ENCODE measurements at places on chromosomes 2 and 18.
A peak's percentile ranks its signal among the peaks of the same experiment; 100 is the strongest.

DNA sequence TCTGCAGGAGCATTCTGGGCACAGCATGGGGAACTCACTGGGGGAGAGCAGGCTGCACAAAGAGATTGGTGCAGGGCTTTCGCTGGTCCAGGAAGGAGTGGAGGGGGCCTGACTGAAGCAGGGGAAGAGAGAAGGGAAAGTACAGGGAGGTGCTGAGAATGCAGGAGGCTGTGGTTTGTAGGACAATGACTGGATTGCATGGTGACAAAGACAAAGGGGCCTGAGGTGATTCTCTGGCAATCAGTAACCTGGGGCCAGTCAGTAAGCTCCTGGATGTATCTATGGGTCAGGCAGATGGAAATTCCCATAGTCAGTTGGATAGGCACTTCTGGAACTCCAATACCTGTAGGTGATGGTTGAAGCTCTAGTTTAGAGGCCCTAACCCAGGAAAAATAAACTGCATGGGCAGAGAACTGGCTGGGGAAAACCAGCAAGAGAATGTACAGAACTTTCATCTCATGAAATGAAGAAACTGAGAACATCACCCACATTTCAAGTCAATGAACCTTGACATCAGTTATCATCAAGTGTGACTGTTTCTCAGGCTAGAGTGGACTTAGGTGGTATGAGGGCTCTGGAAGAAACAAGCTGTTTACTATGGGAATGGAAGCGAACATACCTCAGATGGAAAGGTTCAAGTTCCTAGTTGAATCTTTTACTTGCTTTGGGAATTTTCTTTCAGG is 193.2 kb downstream of the TPGS2 start:
- no peak for DNase-seq

GRCh38 chr2:180705122-180705521 is 275.3 kb upstream of the UBE2E3 start:
- no peak for DNase-seq

GRCh38 chr18:77067291-77068061 is 65.1 kb downstream of the MBP start:
- peak; percentile 66 for DNase-seq

DNA sequence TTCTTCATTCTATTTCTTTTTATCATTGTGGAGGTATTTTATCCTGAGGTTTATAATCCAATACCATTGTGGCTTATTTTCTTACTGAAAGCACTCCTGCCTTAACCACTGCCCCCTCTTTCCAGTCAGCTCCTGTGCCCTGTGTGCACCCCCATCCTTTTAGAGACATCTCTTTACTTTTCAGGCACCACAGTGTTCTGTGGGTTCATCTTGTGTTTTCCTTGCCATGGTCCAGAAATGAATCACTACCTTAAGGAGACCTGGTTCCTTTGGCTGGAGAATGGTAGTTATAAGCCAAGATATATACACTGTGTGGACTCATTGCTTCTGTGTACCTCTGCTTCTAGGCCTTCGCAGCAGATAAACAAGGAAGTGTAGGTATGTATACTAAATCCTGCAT is 278.3 kb downstream of the PTGR3 start:
- no peak for DNase-seq

- no peak for DNase-seq
These were observed 396.0 kb downstream of the MEIS1 start for GRCh38 chr2:66830881-66831280.

- no peak for DNase-seq
These were observed 72.9 kb upstream of the PARD3B start for GRCh38 chr2:204472375-204472774.

DNA sequence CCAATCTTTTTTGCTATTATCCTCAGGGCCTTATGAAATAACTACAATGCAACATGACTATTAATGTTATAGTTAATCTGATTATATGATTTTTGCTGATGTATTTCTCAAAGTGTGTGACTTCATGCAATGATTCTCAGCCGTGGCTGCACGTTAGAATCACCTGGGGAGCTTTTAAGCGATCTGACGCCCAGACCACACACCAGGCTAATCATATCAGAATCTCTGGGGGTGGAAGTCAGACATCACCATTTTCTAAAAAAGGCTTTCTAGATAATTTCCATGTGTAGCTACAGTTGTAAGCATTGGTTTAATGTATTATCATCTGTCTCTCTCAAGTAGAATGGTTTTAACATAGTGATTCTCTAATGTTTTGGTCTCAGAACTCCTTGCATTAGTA is 5.5 kb upstream of the QPCT start:
- no peak for DNase-seq

DNA sequence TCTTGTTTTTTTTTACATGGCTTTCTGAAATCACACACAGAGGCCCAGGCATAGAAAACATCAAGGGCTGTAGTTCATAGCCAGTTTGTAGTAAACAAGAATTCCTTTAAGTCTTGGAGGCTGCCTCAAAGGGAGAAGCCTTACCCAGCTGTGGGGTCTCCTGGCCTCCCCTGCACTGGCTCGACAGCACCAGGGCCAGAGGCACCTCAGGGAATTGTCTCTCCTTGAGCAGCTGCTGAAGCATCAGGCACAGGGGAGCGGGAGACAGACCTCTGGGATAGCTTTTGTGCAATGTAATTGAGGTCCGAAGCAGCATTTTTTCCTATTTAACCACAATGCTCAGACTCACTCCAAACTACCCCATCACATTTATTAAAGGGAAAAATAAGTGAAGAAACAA is 209.1 kb downstream of the HRH4 start:
- no peak for DNase-seq

GRCh38 chr18:77702686-77703085 is 453.0 kb downstream of the GALR1 start:
- no peak for DNase-seq

- no peak for DNase-seq
These were observed 107.9 kb downstream of the CHN1 start for GRCh38 chr2:174897286-174897685.

DNA sequence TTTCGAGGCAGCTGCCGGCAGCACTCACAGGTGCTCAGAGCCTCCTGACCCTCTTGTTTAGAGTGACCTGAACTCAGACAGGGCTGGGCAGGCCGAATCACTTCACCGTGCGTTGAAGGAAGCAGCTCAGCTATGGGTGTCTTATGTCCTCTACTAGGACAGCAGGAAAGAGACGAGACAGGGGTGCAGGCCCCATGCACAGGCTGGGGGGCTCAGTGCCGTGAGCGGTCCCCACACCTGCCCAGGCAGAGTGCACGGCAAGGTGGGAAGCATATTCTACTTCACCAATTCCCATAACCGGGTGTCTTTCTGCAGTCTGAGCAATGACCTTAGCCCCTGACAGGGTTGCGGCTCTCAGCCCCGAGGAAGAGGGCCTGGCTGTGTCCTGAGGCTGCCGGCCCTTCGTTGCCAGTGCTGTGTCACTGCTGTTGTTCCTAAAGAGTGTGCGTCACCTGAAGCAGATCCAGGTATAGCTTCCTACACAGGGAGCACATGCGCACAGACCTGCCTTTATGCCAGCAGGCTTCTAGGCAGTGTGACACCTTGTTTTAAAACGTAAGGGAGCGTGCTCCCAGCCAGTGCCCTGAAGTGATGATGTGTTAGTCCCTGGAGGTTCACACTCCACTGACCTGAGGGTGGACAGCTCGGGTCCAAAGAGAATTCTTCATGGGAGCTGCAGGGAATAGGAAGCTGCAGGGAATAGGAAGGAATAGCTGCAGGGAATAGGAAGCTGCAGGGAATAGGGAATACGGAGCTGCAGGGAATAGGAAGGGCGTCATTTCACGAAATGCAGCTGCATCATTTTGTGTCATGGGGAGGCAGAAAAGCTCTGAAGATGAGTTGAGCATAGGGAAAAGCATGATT is 207.9 kb upstream of the SALL3 start:
- no peak for DNase-seq

DNA sequence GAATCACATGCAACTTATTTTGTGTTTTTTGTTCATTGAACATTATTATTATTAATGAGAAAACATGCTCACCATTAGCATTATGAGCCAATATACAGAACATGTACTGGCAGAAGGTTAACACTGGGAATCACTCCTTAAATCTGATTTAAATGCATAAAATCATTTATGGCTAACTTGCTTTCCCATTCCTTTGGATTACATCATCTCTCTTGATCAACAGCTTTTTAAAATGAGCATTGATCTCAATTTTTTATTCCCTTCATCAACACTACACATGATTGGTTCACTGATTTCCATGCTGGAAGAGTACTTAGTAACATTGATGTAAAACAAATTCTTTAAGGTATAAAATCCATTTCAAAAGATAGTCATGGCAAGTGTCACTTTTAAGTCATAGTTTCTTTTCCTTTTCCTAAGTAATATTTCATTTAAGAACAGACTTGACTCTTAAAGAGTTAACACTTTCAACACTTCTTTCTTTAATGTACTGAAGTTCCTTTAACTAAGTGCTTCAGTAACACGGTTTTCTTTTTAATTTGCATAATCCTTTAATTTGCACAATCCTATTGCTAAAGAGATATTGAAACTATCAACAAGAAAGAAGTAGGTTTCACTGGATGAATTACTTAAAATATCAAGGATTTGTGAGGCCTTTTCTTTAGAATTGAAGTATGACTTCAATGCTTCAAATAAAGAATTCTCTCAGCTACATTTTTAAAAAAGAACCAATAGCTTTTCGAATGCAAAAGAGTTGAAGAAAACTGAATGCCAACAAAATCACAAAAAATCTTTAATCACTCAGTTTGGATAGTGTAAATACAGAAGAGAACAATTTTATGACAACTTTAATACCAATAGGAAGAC is 24.9 kb upstream of the BUB1 start:
- no peak for DNase-seq

DNA sequence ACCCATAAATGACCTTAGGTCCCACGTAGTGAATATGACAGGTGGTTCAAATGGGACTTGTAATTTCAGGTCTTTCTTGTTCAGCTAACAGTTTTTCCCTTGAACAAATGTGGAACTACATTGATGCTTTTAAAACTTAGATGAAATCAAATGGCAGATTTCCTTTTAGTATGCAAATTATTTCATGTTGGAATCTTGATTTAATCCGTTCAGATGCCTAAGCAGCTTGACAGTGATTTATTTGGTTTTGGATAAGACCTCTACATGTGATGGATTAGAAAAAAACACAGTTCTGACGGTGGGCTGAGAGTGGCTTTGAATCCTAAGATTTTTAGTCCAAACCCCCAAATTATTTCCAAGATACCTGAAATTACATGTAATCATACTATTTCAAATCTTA is 16.9 kb downstream of the SCYGR4 start:
- DNase-seq: no peak

GRCh38 chr2:151192681-151193080 is 69.0 kb downstream of the RBM43 start:
- no peak for DNase-seq

GRCh38 chr2:33620-34019 is 12.7 kb downstream of the FAM110C start:
- peak; percentile 45 for DNase-seq

DNA sequence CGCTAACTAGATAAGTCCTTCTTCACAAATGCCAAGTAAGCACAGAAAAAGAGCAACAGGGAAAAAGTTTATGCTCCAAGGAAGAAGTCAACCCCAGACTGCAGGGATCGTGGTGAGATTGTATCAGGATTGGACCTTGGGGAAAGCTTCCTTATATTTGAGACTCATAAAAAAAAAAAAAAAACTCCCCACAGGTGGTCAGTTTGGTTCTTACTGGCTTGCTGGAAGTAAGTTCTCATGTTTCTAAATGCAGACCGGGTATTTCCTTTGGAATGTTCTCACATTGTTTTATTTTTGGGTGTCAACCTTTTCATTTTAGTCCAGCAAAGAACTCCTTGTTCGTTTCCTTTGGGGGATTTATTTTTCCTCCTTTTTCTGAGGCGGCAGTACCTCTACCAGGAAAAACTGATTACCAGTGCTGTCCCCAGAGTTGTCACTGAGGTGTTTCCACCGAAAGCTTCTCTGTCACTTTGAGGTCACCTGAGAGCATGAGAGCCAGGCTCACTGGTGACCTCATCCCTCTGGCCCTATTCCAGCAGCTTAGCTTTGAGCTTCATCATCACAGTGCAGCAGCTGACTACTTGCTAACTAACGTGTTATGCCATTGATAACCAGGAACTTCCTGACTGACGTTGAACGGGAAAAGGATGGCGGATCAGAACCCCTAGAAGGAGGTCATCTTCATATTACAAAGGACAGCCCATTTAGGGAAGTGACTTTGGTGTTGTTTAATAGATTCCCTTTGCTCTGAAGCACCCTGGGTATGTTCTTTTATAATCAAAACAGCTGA is 16.8 kb upstream of the ATP8B1 start:
- no peak for DNase-seq

- DNase-seq: no peak
These were observed 6.3 kb upstream of the NRP2 start for GRCh38 chr2:205675861-205676516.

GRCh38 chr2:169091761-169092519 is 22.6 kb downstream of the DHRS9 start:
- DNase-seq: no peak

- DNase-seq: no peak
These were observed 62.4 kb upstream of the OTOF start for GRCh38 chr2:26540306-26540705.

DNA sequence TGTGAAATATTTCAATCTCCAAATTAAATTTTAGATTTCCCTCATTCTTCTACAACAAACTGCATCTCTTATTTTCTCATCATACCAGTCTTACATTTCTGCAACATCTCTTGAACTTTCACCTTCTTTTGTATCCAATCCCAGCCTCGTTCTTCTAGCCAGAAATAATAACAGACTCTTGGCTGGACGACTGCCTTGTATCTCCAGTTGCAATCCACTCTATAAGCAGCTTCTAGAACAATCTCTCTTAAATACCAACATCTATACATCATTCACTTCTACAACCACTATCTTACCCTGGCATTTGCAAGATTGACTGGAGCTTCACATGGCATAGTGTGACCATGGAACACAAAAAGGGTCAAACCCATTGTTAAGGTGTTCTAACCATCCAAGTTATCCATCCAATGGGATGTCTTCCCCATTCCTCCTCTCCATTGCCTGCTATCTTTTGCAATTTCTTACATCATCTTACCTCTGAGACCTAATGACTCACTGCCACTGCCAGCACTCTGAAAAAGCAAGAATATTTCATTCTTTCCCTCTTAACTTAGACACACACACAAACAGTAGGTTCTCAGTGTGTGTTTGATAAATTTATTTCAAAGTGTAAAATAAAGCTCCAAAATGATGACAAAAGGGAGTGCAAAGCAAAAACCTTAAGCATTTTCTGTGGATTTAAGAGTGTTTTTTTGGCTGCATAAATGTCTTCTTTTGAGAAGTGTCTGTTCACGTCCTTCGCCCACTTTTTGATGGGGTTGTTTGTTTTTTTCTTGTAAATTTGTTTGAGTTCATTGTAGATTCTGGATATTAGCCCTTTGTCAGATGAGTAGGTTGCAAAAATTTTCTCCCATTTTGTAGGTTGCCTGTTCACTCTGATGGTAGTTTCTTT is 145.6 kb downstream of the METTL4 start:
- DNase-seq: no peak

DNA sequence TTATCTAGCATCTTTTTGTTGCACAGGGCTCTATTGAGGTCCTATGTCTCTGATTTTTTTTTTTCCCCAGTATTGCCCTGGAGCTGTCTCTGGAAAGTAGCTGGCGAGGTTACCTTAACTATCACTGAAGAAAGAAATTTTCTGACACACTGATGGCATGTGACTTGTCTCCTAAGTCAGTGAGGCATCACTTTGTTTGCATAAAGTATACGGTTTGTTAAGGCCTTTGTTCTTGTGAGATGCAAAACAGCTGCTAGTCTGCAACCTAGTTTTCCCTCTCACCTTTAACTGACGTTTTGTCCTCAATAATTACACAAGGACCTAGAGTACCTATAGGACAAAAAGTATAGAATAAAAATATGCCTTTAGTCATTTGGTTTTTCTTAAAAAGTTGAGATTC is 41.8 kb downstream of the UBXN4 start:
- DNase-seq: no peak

- no peak for DNase-seq
These were observed 53.3 kb downstream of the FECH start for GRCh38 chr18:57533006-57533867.
